ENCODE measurements at places on chromosomes 3 and 15.

GRCh38 chr3:13053893-13054292 lies 19.3 kb downstream of the IQSEC1 start:
- no peak for DNase-seq

GRCh38 chr3:156150434-156151066 lies 30.2 kb downstream of the KCNAB1 start:
- DNase-seq, result peak; percentile 70

DNA sequence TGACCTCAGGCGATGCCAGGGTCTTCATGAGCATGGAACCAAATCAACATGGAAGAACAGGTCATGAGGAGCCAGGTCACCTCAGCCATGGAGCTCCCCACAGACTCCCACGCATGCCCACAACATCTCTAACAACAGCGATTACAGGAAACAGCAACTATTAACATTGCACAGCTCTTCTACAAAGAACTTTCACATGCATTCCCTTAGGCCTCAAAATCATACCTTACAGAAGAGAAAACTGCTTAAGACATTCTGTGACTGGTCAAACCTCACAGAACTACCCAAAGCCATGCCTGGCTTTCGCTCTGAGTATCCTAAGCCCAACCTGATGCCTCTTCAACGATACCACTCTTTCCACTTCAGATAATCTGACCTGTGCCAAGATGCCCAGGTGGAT lies 117.8 kb downstream of the OXNAD1 start:
- DNase-seq, result no peak

DNA sequence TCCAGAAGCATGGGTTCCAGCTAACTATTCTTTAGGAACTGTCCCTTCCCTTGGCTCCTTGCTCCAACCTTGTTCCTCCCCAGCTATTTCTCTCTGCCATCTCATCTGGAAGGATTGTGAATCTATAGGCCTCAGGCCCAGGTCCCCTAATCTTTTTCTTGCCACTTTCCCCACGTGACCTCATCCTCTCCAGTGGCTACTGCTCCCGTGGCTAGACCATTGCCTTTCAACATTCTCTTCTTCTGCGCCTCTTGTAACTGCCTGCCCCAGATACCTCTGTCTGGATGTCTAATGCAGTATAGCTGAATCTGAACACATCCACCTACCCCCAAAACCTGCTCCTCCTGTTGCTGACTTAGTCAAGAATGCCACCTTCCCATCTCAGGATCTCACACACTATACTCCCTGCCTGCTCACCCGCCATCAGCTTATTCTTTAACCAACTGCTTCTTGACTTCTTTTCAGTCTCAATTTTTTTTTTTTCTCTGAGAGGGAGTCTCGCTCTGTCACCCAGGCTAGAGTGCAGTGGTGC lies 5.2 kb downstream of the GPX1 start:
- DNase-seq, result no peak

DNA sequence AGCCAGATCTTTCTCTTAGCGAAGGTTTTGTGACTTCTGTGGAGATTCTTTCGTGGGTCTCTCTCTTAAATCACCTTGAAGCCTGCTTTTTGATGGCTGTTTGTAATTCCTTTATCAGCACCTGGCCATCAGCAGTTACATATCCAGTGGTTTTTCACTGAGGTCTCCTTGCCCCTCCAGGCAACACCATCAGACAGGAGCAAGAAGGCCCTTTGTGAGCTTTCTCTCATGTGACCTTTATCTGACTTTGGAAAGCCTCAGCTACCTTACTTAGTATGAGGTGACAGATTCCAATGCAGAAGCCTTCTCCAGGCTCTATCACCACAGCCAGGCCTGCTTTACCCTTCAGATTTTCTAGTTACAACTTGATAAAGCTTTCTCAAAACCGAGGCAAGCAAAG lies 30.0 kb upstream of the P3H2 start:
- no peak for DNase-seq

DNA sequence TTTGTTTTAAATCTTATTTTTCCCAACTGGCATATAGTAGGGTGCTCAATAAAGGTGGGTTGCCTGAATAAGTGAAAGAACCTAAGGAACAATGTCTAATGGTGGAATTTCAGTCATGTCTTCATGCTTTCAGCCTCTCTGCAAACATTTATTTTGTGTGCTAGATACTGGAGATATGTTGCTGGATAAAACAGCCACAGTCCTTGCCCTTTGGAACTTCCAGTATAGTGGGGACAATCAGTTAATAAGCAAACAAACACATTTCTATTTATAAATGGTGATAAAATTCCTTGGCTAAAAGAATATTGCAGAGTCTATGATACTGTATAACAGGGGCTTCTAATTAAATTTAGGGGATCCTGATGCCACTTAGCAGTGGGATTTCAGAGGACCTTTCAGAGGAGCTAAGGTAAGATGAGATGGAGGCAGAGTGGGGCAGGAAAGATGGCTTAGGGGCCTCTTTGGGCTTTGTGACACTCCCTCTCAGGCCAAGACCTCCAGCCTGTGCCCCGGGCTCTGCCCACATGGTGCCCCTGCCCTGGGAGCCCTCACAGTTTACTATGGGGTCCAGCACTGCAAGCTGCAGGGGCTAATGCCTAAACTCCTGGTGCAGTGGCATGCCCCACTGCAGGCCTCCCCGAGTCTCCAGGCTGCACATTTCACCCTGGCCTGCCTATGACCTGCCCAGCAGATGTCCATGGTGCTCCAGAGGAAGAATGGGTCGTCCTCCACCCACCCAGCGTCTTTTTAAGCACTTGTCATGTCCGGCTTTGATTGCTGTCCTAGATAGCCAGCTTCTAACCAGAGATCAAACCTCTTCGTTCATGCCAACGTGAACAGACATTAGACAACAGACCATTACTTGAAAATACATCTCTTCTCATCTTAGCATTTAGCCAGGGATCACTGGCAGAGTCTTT lies 61.6 kb upstream of the PRR23C start:
- no peak for DNase-seq

DNA sequence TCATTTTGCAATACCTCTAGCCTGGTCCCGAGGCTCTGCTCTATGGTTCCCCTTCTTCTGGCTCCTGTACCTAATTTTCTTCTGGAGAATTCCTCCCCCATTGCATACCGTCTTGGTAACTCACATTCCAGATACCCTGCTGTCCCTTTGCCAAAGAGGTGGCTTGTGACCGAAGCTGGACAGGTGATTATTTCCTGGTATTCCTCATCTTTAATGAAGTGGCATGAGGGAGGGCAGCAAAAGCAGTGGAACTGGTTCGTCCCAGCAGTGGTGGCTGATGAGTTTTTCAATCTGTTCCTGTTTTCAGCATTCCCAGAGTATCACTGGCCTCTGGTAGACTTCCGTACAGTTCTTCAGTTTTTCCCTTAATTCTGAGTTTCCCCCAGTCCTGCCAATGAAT lies 186.2 kb upstream of the CADPS start:
- DNase-seq, result no peak

- peak; percentile 6 for DNase-seq
Measured at GRCh38 chr3:191959876-191960413, 499.0 kb downstream of the PYDC2 start.

DNA sequence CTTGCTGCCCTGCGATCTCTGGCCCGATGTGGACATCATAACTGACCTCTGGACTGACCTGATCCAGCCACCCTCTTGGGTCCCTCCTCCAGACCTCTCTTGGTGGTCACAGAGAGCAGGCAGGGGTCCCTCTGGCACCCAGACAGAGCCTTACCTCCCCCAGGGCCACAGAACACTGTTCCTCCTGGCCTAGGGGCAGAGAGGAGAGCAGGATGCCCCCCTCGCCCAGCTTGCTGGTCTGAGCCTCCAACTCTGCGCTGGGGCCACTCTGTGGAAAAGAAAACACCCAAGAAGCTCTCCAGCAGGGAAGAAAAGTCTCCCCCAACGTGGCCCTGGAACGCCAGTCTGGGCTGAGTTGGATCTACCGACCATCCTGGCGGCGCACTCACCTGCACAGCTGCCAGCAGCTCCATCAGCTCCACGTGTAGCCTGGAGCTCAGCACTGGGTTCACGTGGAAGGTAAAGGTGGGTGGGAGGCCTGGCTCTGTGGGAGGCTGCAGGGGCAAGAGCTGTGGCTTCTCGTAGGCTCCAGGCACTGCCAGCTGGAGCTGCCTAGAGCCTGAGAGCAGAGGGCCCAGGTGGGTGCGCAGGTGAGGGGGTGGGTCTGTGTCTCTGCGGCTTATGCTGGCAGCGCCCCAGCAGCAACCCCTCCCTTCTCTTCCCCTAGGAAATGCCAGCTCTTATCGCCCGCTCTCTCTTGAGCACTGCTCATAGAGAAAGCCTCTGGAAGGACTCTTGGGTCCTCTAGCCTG lies 6.0 kb downstream of the PLA2G4F start:
- no peak for DNase-seq

DNA sequence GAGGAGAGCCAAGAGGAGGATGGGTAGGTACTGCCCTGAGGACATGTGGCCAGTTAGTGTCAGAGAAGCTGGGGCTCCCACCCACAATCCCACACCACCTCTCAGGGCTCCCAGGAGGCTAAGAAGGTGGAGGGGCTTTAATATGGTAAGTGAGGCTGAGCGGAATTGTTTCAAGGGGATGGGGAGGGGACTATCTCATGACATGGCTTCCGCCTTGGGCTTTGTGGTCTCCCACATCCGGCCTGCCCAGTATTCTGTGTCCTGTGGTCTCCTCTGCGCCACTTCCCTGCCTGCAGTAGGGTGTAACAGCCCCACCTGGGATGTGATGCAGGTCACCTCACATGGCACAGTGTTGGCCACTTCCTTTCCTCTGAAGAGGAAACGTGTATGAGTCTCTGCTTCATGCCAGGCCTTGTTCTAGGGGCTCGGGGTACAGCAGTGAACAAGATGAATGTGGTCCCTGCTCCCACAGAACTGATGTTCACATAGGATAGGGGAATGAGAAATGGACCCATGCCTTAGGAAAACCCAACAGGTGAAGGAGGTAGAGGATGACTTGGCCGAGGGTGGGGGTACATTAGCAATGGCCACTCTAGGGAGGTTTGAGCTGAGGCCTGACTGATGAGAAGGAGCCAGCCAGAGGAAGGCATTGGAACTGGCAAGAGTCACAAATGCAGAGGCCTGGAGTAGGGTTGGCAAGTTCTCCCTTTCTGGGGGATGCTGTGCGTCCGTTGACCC lies 3.2 kb downstream of the NEIL1 start:
- DNase-seq, result no peak

DNA sequence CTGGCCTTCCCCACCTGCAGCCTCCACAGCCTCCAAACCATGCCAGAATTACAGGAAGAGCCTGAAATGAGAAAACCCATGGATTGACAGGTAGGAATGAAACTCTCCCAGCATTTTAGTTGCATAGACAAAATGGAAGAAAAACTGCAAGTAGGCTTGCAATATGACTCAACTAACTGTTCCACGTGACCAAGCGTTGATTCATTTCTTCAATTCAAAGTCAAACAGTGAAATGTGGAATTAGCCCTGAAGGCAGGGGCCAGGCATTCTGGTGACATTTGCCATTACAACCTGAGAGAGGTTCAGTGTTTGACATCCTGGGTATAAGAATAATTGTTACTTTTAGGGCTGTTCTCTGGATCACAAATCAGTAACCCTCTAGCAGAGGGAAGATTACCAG lies 676.5 kb upstream of the CFAP20DC start:
- DNase-seq, result no peak

- no peak for DNase-seq
Measured at GRCh38 chr3:19457449-19457848, 309.1 kb downstream of the KCNH8 start.

- no peak for DNase-seq
Measured at GRCh38 chr3:52218937-52219650, 6.4 kb downstream of the TLR9 start.

GRCh38 chr15:75065851-75066509 lies 42.6 kb downstream of the PPCDC start:
- no peak for DNase-seq

DNA sequence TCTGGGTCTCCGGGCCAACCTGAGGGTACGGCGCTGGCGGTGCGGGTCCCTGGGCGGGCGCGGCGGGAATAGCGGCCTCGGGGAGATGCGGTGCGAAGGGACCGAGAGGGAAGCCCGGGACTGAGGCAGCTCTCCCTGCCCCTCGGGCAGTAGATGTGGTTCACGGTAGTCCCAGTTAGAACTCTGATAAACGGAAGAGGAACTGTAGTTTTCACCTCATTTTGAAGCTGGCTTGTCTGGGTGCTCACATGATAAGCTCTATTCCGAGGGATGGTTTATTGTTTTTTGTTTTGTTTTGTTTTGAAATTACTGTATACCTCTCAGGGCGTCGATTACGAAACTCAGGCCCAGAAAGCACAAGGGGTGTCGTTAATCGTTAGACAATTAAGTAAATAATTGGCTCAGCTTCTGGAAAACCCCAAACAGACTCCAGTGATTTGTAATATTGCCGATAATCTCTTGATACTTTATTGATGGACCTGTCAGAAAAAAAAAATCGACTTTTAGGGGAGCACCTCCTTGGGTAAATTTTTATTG lies 413 bp downstream of the NUSAP1 start:
- no peak for DNase-seq

DNA sequence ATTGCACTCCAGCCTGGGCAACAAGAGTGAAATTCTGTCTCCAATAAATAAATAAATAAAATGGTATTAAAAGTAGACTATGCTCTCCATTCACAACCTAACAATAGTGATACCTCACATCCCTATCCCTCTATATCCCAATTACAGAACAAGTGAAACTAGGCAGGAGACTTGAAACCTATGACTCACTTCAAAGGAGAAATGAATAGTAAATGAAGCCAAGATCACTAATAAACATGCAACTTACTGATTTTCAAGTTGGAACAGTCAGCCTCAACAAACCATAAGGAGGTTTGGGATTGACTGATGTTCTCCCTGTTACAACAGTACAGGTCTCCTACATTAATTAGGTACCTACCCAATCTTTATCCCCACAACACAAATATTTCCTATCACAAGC lies 103.4 kb downstream of the GSK3B start:
- DNase-seq, result peak; percentile 41

DNA sequence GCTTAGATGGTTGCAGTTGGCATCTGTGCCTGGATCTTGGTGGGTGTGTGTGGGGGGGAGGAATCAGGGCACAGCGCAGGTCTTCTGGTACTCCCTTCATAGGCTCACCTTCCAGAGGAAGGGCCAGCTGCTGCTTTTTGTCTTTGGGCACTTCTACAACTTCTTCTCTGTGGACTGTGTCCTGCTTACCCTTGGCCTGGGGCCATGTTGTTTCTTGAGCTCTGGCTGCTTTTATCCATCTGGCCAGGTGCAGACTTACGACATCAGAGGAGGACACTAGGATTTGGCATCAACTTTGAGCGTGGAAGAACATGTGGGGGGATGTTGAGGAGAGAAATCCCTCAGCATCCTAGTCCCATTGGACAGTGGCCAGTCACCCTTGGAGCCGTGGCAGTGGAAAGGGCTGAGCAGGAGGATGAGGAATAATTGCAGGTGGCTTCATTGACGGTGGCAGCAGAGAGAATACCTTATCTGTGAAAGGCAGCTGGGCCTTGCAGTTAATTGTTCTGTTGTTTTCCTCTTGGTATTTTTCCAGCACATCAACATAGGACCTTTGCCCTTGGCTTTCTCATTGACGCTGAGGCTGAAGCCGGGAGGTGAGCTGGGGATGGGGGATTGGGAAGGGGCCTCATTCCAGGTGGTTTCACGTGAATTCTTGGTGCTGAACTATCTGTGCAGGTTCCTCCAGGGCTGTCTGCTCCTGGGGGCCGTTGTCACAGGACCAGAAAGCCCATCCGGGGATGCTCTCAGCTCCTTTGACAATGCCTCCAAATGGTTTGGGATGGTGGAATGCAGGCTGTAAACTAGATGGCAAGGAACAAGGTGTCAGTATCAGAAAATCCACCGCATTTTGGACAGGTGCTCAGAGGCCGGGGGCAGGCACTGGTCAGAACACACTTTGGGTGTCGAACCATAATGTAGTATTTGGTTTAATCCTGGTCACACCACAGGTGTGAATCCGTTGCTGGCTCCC lies 9.7 kb downstream of the EPHB1 start:
- DNase-seq, result no peak

- DNase-seq, result no peak
Measured at GRCh38 chr3:100963041-100963440, 30.2 kb downstream of the ABI3BP start.

GRCh38 chr3:25548836-25549235 lies 115.9 kb downstream of the TOP2B start:
- DNase-seq, result no peak

Measured in astrocyte of the spinal cord (primary cell).